ENCODE measurements at places on chromosomes 4 and X. TPM values are rescaled to one million over a fixed set of nuclear protein-coding genes. Genes with fewer than 3 reads are reported as not detected.

DNA sequence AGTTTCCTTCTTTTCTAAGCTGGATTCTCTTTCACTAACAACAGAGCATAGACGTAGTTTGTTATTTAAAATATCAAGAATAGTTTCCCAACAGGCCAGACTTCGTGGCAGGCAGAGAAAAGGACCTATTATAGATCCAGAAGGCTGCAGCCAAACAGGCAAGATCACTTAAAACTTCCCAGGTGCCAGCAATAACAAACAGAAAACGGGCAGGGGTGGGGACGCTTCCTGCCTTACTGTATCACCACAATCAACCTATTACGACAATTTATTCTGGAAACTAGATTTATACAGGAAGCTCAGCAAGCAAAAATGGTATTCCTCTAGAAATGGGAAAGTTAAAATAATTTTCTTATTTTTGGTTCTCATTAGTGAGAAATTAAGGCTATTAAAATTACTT is 22.1 kb downstream of the RWDD4 start:
- DNase-seq: no peak

- no peak for DNase-seq
Measured at GRCh38 chrX:18377796-18378195, 23.3 kb upstream of the SCML2 start.

DNA sequence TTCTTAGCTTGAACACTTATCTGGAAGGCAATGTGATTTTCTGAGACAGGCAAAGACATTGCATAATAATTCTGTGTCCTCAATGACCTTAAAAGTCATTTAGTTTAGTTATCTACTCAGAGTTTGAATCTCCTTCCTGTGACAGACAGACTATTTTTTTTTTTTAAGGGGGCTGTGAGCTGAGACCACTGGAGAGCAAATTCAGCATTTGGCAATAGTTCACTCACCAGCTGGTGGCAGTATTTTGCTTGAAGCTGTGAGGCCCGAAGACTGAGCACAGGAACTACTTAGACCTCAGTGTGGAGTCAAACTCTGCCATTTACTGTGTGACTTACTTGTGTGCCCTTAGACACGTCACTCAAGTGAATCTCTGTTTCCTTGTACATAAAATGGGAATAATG is 22.9 kb upstream of the CPE start:
- DNase-seq: no peak

SSX2 gene
- total RNA-seq: not detected

DNA sequence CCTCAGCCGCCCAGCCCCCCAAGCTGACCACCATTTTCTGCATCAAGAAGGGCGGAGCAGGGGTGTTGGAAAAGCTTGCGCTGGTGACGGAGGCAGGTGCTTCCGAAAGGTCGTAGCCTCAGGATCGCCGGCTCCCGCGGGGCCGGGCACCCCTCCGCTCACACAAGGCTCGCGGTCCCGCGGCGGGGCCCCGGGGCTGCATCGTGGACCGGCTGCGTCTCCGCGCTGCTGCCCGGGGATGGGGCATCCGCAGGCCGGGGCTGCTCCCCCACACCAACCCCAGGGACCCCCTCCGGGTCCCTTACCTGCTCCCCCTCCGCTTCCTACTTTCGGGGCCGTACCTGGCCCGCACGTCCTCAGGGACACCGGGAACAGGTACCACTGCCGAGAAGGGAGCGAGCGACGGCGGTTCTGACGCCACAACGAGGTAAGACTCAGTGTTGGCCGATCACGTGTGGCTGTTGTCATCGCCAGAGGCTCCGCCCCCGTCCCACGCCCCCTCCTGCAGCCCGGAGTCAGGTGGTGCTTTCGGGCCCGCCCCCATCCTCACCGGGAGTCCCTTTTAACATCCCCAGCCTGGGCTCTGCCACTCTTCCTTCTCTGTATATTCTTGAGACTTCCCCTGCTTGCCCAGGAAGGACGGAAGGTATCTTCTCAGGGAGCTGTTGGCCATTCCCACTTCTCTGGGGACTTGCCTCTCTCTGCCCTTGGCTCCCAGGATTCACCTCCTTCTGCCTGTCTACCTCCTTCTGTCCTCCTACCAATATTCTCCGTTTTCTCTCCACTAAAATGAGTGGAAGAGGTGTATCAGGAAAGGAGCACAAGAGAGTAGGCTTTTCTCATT is at the start of gene BEX2:
Gene BEX2, minus strand, starts transcription at position 436 of the 844 bp plus-strand sequence. CDS start 1,014 bp downstream, outside the sequence.
- no peak for DNase-seq

DNA sequence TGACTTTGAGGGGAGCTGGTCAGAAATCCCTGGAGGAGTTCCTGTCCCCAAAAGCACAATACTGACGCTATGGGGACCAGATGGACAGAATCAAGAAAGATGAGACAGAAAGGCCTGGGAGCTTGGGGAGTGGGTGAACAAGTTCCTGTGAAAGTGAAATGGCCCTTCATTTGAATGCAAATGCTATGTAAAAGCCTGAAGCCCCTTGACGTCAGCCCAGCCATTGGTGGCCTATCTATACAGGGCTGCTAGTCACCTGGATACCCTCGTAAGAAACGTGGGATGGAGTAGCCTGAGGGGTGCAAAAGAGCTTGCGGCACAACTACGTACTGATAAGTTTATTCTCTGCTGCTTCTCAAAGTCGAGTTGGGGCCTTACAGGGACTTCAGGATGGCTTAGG is at the start of gene CDX4:
Gene CDX4, plus strand, starts transcription at position 223 of the 400 bp plus-strand sequence. CDS start 201 bp downstream, outside the sequence.
- DNase-seq: no peak

DNA sequence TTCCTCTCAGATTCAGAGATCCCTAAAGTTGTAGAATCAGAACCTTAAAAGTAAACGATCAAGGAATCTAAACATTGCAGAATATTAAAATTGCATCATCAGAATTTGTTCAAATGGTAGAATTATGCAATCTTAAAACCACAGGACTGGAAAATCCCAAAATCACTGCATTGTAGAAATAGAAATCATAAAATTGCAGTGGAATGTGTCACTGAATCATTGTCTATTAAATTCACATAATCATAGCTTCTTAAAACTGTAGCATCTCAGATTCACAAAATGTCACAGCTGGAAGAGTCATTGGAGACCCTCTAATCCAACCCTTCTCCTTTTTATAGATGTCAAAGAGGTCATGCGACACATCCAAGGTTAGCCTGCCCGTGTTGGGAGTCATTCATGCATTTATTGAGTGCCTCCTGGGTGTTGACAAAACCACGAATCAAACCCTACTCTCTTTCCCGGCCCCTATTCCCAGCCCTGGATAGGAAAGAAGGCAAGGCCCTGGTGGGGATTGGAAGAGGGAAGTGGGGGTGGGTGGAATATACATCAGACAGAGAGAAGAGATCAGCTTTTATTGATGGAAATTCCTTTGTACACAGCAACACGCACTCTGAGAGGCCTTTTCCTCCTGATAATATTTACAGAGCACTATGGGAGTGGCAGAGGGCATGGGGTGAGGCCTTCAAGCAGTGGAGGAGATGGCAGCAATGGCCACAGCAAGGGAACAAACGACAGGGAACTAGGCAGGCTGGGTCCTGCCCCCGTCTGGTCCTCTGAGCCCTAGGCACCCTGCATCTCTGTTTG is 15.4 kb downstream of the IQSEC2 start:
- DNase-seq: no peak

GRCh38 chrX:85992811-85993229 is 54.5 kb downstream of the CHM start:
- DNase-seq: no peak

RAP2C gene
- total RNA-seq: 11.5 TPM

- peak; percentile 51 for DNase-seq
Measured at GRCh38 chr4:8325291-8325973, 55.9 kb downstream of the HTRA3 start.

CCDC120 gene
- 1.3 TPM for total RNA-seq

GRCh38 chrX:81355436-81355835 is 153.5 kb downstream of the SH3BGRL start:
- no peak for DNase-seq

DNA sequence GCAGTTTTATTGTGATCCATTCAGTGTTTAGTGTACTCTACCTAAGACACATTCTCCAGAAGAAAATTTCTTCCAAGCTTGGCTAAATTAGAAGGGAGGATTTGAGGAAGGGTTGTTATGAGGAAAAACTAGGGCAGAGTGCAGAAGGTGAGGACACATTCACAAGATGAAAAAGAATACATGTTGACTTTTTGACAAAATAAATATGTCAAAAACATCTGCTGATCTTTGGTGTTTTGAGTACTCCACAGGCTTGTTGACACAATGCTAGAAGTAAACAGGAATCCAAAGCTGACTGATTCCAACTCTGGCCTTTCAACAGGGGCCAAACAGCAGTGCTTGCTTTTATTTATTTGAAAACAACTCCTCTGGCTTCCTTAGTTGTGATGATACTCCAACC is 125.8 kb upstream of the SLC7A11 start:
- DNase-seq: no peak

- no peak for DNase-seq
Measured at GRCh38 chrX:103879339-103879738, 47.3 kb upstream of the RAB9B start.

SLAIN2 gene
- total RNA-seq: 82.1 TPM

GRCh38 chr4:91111556-91111955 is 984.4 kb downstream of the CCSER1 start:
- DNase-seq: no peak

GRCh38 chr4:13054420-13054970 is 429.6 kb downstream of the RAB28 start:
- no peak for DNase-seq

DNA sequence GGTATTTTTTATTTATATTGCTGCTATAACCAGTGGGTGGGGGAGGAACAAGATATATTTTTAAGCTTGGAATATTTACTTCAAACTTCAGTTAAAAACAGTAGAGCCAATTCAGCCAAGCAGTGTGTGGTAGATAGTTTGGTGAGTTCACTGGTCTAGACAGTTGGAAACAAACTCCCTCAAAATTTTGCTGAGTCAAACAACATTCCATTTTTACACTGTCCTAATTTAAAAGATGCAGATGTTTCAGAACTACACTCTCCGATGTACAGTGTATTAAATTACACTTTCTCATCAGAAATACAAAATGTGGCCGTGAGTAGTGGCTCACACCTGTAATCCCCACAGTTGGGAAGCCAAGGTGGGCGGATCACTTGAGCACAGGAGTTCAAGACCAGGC is 23.3 kb downstream of the PRKX start:
- no peak for DNase-seq

- DNase-seq: no peak
Measured at GRCh38 chrX:154828016-154828408, 6.5 kb downstream of the SMIM9 start.

- no peak for DNase-seq
Measured at GRCh38 chr4:110625576-110626257, 2.8 kb upstream of the PITX2 start.

GRCh38 chr4:116303736-116304188 is 781.6 kb downstream of the TRAM1L1 start:
- DNase-seq: no peak

ITIH6 gene
- not detected for total RNA-seq
